HTR-8/SVneo (cell line): ENCODE measurements at places on chromosomes 1 and 21.

DNA sequence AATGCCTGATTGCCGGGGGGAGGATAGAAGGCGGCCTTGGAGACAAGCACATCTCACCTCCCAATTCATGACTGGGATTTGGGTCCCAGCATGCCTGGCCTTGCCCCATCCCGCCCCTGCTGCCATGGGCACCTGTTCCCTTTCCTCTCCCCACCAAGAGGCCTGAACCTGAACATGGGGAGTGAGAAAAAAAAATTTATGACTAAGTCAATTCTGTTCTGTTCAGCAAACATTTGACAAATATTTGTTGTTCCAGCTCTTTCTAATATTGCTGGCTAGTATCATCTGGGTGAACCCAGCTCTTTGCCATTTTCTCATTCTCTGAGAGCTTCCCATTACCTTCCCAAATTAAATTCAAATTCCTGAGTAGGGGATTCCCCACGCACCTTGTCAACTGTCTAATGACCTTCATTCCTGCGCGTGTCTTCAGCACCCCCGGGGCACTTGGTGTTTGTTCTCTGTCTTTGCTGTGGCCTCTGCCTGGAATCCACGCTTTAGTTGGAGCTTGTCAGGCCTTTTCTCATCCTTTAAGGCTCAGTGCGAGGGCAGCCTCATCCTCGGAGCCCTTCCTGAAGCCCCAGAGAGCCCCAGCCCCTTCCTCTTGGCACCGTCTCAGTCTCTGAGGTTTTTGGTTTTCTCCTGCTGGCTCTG is 42.8 kb downstream of the ARHGEF10L start:
- DNase-seq = no peak

GRCh38 chr1:206066479-206067171 is 13.7 kb downstream of the RHEX start:
- no peak for DNase-seq

DNA sequence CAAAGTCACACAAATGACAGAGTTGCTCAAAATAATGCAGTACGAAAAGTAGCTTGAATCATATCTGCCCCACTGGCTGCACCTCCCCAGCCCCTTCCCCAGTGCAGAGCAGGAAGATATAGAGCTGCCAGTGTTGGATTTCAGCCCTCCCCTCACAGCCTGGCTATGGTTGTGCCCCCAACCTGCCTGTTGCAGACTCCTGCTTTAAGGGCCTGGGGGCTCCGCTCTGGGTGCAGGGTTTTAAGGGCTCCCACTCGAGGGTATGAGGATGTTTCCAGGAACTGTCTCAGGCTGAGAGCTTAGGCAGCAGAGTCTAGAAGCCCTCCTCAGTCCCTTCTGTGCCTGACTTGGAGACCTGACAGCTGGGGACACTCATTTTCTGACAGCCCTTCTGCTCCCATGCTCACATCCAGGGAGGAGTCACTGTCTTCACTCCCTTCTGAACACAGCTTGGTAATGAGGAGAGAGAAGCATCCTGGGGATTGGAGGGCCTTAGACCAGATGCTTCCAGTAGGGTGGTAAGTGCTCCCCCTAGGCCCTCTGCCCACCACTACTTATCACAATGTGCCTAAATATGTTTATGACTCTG is 4.6 kb downstream of the S100A9 start:
- DNase-seq = no peak

DNA sequence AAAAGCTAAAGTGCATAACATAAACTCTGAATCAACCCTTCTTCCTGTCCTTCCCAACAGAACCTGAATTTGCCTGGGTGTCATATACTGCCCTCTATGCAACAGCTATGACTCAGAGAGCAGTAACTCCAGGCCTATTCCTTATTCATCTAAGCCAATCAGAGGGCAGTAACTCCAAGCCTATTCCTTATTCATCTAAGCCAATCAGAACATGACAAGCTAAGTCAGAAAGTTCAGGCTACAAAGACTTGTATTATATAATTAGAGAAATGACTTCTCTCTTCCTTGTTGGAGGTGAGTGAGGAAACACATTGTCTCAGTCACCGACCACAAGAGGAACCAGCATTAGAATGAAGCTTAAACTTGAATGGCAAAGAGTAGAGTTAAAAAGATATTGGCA is 26.2 kb upstream of the TADA1 start:
- DNase-seq = no peak

- no peak for DNase-seq
Observed at GRCh38 chr1:201670517-201670916, 131.6 kb downstream of the NAV1 start.

DNA sequence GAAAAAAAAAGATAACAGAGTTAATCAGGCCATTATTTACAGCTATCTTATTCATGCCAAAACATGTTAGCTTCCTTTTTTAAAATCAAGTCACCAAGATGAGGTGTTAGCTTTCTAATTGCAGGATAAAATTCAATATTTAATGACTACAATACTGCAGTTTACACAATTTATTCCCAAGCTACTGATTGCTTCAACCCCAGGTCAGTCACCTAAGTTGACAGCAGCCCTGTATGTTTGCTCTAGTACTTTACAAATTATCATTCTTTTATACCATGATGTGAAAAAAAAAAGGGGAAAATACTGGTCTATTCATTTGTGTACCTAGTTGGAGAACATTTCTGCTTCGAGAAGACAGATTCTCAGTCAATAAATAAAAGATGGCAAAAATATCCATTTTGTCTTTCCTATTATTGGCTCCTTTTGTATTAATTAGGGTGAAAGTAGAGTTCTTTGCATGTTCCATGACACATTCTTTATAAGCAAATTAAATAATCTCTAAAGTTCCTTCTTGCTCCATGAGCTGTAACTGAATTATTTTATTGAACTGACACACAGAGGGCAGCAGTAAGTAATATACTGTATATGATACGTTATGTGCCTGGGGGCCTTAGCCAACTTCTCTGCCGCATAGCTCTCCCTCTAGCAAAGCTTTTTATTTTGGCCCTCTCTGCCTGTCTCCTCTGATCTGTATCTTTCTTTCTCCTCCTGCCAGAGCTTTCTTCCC is 48.0 kb downstream of the DIPK1A start:
- no peak for DNase-seq

GRCh38 chr1:155967341-155968050 is 10.9 kb downstream of the ARHGEF2 start:
- DNase-seq = no peak

GRCh38 chr1:21763694-21764419 is 19.1 kb downstream of the USP48 start:
- DNase-seq = no peak

GRCh38 chr1:232568906-232569553 is 60.9 kb downstream of the SIPA1L2 start:
- no peak for DNase-seq

DNA sequence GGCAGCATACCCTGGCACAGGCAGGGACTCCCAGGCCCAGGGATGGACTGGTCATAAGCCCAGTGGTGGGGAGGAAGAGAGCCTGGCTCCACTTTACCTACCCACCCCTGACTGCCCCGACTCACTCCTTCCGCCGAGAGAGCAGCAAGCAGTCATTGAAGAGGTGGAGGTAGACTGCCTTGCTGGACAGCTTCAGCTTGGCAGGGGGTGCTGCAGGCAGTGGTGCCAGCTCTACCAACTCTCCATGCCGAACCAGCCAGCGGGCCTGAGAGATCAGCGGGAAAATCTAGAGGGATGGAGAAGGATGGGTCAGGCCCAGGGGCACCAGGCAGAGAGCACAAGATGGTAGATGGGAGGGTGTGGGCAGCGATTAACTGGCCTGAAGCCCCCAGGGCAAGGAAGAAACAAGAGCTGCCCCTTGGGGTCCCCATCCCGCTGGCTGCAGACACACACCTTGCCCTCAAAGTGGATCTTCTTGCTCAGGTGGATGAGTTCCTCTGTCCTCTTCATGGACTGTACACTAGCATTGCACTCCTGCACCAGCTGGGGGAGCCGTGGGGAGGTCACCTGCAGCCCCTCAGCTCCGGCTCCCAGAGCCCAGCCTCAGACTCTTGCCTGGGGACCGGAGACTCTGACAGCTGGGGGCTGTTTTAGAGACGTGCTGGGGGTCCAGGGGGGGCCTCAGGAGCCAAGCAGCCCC is 7.7 kb downstream of the ARHGEF19 start:
- peak; percentile 39 for DNase-seq

DNA sequence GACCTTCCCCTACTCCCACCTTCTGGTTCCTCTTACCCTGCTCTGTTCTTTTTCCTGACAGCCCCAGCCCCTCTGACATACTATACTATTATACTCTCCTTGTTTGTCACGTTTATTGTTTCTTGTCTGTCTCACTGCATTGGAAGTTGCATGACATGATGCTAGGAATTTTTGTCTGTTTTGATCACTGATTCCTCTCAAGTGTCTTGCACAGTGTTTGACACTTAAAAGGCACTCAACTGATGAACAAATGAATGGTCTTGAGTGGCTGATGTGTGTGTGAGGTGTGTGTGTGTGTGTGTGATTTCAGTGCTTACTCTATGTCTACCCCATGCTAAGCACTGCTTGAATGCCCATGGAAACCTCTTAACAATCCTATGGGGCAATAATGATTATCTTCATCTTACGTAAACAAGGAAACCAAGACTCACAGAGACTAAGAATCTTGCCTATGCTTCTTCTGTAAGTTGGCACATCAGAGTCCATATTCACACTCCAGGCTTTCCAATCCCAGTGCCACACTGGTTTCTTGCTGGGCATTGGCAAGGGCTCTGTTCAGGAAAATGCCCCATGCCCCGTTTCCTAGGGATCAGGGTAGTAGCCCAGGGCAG is 59.7 kb downstream of the ATP1A1 start:
- DNase-seq = no peak

- no peak for DNase-seq
Observed at GRCh38 chr1:38068980-38069340, 22.4 kb upstream of the POU3F1 start.

GRCh38 chr1:47460456-47460855 is 22.6 kb downstream of the FOXD2 start:
- DNase-seq = no peak

- DNase-seq = no peak
Observed at GRCh38 chr21:42830456-42831455, 48.6 kb downstream of the WDR4 start.

DNA sequence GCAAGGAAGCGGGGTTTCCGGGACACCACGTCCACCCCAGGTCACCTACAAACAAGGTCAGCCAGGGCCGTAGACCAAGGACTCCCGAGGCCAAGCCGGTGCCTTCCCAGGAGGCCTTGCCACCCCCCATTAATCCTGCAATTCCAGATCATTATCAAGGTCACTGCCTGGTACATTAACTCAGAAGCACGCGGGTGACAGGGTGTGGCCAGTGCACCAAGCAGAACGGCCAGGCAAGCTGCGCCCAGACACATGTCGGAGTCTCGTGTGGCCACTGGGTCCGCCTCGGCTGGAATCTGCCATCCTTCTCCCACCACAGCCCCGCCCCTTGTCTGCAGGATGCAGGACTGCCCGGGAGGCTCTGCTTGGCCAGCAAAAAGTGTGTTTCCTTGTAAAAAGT is 144.7 kb downstream of the PRDM16 start:
- DNase-seq = no peak

DNA sequence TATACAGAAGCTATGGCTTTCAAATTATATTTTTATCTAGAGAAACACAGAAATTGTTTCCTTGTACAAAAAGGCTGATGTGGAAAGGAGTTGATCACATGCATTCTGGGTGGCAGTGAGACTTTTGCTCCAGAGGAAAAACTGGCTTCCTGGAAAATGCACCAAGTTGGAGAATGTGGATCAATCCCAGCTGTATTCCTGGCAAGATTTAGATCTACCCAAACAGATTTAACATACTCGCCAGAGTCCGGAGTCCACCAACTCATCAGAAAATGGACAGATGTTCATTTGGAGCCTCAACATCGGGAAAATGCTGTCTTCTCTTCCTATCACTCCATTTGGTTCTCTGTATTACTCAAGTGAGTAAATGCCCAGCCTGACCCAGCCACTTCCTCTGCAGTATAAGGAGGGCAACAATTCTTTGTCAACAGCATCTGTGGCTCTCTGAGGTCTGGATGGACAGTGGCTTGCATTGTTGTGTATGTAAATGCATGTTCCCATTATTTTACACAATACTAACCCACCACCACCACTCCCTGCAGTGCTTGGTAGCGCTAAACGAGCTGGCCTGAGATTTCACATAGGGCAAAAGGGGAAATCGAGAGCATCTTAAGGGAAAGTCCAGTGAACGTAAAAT is 226.2 kb upstream of the IRF2BP2 start:
- DNase-seq = no peak

DNA sequence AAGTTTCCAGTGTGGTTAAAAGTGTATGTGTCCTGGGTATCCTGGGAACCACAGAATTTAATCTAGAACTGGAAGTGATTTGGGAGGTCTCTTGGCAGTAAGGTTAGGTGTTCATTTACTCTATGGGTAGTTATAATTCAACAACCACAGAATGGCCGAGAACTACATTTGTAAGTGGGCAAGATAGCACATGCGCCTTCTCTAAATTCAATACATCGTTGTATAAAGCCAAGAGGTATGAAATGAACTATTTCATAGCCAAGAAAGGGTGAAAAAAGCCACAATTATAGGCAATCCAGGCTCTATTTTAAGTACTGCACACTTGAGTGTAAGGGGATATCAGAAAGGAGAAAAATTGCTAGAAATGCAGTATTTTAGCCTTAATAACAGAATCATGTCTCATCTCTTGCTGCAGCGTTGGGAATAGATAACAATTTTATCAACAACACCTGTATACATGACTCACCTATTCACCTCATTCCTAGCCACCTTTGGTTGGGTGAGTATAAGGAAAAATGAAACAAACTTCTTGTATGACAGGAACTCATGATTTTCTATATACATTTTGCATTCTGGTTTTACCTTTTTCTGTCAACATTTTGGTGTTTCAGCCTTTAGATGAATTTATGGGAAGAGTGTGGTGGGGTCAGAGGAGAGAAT is 4.5 kb downstream of the SDCCAG8 start:
- DNase-seq = no peak

DNA sequence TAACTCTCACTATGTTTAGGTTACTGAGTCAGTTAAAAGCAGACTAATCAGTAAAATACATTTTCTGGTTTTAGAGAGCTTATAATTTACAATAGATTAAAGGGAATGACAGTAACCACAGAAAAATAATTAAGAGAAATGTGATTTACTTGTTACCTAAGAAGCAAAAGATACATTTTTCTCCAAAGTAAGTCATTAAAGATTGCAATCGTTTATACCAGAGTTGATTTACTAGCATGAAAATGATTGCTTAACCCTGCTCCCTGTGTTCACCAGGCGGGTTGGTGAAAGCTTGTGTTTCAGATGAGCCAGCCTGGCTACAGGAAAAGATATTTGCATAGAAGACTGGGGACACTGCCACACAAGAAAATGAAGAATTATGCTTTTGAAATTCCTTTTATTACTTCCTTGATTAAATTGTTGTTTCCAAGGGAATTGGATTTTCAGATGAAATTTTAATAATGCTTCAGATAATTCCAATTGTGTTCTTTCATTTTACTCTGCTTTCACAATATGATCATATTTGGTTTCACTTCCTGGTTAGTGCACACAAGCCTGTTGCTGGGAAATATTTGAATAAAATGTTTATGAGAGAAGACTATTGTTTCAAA is 27.9 kb downstream of the LRRC8B start:
- DNase-seq = no peak

GRCh38 chr1:213385806-213386324 is 334.8 kb downstream of the RPS6KC1 start:
- DNase-seq = no peak
